AG20443 (cell line): ENCODE measurements at places on chromosomes 7 and 10.

DNA sequence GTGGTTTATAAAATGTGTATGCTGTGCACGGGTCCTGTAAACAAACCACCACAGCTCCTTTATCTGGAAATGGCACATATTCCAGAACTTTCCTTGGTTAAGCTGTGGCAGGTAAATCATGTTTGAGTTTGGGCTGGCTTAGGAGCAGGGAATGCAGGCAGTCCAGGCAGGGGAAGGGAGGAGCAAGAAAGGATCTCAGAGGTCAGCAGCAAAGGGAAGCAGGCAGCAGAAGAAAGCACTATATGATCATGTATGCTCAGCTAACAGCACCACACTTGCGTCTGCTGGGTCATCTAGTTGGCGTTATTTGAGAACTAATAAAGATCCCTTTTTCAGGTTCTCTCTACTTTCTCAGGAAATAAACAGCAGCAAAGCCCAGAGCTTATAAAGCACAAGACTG lies 7.8 kb downstream of the ICA1 start:
- DNase-seq, result no peak

DNA sequence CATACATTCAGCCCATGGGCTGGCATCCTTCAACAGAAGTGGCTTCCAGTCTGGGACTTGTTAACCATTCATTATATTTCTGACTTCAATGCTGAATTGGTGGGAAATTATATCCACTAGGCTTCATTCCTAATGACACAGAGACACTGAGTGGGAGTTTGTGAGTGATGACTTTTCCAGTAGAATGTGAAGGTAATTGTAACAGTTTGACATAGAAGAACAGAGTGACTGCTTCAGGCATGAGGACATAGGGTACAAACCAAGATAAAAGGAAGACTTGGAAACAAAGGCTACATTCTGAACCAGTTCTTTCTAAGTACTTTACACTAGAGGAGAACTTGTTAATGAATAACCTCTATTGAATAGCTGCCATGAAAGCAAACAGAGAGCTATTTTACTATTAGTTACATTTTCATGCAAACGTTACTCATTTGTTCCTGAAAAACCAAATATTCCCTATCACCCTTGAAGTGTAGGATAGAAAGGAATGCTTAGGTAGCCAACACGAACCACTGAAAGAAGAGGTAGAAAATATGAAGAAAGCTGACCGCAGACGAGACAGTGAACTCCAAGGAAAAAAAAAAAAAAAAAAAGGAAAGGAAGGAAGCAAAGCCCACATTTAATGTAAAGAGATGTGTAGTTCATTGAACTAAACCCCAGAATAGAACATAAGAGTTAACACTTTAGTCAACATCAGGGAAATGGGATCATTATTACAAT lies 237.0 kb upstream of the SEMA3C start:
- DNase-seq, result no peak

- DNase-seq, result peak; percentile 88
These were observed 30.6 kb upstream of the PFKFB3 start for GRCh38 chr10:6171881-6172695.

- no peak for DNase-seq
These were observed 708.9 kb upstream of the ANKRD30A start for GRCh38 chr10:36416513-36416912.

- DNase-seq, result no peak
These were observed 14.8 kb downstream of the GRIFIN start for GRCh38 chr7:2461268-2462026.

DNA sequence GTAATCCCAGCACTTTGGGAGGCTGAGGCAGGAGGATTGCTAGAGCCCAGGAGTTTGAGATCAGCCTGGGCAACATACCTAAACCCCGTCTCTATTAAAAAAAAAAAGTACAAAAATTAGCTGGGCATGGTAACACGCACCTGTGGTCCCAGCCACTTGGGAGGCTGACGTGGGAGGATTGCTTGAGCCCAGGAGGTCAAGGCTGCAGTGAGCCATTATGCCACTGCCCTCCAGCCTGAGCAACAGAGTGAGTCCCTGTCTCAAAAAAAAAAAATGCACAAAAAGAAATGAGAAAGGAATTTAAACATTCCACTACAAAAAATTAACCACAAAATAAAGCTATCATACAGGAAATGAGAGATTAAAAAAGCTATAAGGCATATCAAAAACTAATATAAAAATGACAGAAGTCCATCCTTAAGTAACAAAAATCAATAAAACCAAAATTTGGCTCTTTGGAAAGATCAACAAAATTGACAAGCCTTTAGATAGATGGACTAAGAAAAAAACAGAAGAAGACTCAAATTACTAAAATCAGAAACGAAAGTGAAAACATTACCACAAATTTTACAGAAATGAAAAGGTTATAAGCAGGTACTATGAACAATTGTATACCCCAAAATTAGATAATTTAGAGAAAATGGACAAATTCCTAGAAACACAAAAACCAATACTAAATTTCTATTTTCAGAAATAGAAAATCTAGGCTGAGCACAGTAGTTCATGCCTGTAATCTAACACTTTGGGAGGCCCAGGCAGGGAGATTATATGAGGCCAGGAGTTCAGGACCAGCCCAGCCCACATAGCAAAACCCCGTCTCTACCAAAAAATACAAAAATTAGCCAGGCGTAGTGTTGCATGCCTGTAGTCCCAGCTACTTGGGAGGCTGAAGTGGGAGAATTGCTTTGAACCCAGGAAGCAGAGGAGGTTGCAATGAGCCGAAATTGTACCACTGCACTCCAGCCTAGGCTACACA lies 42.4 kb upstream of the NANOS1 start:
- no peak for DNase-seq
